ENCODE measurements at places on chromosomes 3 and 15. TPM values are rescaled to one million over a fixed set of nuclear protein-coding genes. Genes with fewer than 3 reads are reported as not detected.

SPINK8 gene
- not detected for total RNA-seq

MB21D2 gene
- 54.7 TPM for total RNA-seq

FAM107A gene
- 25.1 TPM for total RNA-seq

SLC12A8 gene
- 5.8 TPM for total RNA-seq

HIGD2B gene
- not detected for total RNA-seq
